ENCODE measurements at places on chromosomes 2 and 18. TPM values are rescaled to one million over a fixed set of nuclear protein-coding genes. Genes with fewer than 3 reads are reported as not detected.
A peak's percentile ranks its signal among the peaks of the same experiment; 100 is the strongest.

MAP3K19 gene
- total RNA-seq, result not detected

YPEL5 gene
- total RNA-seq, result 76.7 TPM

DNA sequence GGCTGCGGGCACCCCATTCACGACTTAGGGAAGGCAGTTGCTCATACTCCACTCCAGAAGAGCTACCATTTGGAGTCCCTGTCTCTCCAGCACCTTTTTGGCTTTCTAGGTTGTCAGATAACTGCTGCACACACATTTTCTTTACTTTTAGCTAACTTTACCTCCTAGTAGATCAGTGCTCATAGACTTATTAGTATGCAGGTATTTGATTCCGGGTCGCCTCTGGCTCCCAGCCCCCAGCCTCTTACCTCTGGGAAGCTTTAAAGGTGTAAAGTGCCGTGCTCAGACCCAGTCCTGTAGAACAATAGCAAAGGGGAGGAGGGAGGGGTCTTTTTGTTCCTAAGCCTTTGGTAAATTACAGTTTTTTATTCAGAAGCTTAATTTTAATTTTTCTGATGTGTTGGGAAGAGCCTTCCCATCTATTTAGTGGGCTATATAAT lies 102.9 kb downstream of the SPTBN1 start:
- no peak for DNase-seq

DNA sequence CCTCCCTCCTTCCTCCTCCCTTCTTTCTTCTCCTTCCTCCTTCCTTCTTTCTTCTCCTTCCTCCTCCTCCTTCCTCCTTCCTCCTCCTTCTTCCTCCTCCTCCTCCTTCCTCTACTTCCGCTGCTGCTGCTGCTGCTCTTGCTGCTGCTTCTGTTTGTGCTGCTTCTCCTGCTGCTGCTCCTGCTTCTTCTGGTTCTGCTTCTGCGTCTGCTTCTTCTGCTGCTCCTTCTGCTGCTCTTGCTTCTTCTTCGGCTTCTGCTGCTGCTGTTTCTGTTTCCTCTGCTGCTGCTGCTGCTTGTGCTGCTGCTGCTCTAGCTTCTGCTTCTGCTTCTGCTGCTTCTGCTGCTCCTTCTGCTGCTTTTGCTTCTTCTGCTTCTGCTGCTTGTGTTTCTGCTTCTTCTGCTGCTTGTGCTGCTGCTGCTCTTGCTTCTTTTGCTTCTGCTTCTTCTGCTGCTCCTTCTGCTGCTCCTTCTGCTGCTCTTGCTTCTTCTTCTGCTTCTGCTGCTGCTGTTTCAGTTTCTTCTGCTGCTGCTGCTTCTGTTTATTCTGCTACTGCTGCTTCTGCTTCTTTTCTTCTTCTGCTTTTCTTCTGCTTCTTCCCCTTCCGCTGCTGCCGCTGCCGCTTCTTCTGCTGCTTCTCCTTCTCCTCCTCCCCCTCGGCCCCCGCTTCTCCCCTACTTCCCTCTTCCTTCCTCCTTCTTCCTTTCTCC lies 8.6 kb downstream of the SNRNP27 start:
- DNase-seq, result no peak

DNA sequence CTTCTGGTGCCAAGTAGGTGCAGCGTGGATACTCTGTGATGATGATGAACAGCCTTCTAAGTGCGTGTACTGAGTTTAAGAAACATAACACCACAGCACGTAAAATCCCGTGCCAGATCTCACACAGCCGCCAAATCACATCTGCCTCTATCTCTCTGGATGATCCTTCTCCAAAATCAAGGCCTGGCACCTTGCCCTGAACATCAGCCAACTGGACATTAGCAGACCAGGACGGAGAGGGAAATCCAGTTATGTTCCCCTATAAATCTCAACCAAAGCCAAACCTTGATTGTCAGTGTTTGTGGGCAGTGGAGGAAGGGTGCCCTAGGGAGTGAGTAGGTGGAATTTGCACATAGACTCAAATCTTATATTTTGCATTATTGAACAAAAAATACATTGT lies 164.3 kb downstream of the MIB1 start:
- no peak for DNase-seq

DNA sequence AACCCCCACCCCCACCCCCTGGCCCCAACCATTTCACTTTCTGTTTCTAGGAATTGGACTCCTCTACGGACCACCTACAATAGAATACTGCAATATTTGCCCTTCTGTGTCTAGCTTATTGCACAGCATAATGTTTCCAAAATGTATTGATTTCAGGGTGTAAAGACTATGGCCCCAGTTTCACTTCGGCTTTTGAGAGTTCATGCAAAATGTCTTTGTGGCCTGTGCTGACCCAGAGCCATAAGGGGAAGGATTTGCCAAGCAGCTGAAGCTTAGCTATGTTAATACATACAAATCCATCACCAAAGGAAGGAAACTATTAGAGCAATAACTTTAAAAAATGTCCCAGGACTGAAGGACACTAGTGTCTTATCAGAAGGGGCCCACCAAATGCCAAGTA lies 11.2 kb upstream of the ATP9B start:
- DNase-seq, result no peak

AGXT gene
- 1.7 TPM for total RNA-seq

TRABD2A gene
- 0.60 TPM for total RNA-seq

LMAN1 gene
- 48.6 TPM for total RNA-seq

GRCh38 chr2:174051741-174052583 lies 86.8 kb upstream of the SP3 start:
- no peak for DNase-seq

DNA sequence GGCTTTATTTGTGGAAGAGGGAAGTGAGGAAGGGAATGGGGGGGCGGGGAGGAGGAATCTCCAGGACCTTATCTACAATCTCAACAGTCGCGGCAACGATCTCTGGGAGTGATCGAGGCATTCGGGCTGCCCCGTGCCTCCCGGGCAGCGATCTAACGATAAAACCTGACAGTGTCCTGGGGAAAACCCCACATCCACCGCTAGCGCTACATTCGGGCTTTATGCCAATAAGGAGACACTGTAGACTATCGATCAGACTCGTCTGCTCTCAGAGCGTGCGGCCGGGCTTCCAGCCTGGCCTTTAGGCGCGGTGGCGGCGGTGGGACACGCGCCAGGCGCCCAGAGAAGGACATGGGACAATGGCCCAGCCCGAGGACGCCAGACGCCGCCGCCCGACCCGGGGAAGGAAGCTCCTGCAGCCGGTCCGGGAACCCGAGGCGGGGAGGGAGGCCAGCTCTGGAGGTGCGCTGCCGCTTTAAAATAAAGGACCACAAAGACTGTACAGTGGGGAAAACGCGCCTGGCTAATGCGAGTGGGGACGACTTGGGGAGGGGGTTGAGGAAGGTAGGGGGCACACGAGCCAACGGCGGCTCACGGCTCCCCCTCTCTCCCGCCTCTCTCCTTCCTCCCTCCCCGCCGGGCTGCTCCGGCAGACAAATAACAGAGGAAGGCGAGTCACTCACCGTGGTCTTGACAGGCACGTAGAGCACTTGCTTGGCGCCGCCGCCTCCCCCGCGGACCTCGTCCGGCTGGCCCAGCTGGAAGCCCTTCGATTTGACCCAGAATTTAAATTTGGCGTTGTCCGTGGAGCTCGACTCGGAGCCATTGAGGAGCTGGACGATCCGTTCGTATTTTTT lies 2.2 kb downstream of the NOL4 start:
- DNase-seq, result no peak

- no peak for DNase-seq
Observed at GRCh38 chr2:109341355-109342255, 212.6 kb downstream of the SH3RF3 start.

DNA sequence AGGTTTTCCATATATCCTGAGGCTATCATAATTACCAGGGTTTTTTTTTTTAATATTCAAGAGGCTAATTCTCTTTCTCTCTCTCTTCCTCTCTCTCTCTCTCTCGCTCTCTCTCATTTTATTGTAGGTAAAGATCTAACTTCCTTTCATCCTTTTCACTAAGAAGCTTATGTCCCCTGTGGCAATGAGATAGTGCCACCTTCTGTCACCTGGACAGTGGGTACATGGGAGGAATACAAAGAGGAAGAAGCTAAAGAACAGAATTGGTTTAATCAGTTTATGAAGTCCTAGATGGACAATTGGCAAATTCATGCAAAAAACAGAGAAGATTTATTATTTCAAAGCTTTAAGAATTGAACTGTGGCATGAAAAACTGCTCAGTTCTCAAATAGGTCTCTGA lies 1582.3 kb upstream of the TMEFF2 start:
- DNase-seq, result no peak

- DNase-seq, result no peak
Observed at GRCh38 chr2:84631985-84632384, 115.7 kb downstream of the DNAH6 start.

DNA sequence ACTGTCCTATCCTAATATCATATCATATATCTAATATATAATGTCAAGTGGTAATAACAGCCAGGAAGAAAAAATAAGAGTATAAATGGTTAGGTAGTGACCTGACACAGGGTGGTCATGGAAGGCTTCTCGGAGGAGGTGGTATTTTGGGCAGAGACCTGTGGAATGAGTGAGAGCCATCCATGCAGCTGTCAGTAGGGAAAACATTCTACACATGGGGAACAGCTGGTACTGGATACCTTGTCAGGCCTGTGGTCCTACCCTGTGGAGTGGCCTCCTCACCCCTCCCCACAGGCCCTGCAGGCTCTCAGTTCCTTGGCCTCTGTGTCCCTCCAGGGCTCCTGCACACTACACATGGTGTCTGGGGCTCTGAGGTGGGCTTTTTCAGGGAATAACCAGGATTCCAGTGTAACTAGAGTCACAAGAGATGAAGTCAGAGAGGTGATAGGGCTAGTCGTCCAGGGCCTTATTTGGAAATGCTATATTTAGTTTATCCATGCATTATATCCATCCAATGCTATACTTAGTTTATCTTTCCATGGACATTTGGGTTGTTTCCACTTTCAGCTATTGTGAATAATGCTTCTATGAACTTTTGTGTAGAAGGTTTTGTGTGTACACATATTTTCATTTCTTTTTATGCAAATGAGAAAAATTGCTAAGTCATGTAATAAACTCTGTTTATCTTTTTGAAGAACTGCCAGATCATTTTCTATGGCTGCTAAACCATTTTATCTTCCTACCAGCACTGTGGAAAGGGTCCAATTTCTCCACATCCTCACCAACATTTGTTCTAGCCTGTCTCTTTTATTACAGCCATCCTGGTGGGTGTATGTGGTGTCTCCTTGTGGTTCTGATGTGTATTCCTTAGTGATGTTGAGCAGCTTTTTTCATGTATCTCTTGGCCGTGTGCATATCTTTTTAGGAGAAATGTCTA lies 75.6 kb downstream of the TPGS2 start:
- DNase-seq, result no peak

GRCh38 chr2:47008381-47009252 lies 93.0 kb upstream of the MCFD2 start:
- no peak for DNase-seq

GRCh38 chr2:20071397-20072383 lies 20.3 kb upstream of the LAPTM4A start:
- DNase-seq, result peak; percentile 37

GRCh38 chr2:43228321-43228751 lies 1.9 kb upstream of the ZFP36L2 start:
- no peak for DNase-seq

ZNF532 gene
- total RNA-seq, result 97.6 TPM

GRCh38 chr2:240340361-240340761 lies 95.1 kb upstream of the GPC1 start:
- no peak for DNase-seq

- DNase-seq, result no peak
Observed at GRCh38 chr2:27262379-27263286, at the start of gene SLC30A3. TSS of gene SLC30A3 (minus strand) at chr2:27263047. CDS start at chr2:27262906, 141 bp downstream.

POTEJ gene
- not detected for total RNA-seq

LGALSL gene
- total RNA-seq, result 3.8 TPM

DNA sequence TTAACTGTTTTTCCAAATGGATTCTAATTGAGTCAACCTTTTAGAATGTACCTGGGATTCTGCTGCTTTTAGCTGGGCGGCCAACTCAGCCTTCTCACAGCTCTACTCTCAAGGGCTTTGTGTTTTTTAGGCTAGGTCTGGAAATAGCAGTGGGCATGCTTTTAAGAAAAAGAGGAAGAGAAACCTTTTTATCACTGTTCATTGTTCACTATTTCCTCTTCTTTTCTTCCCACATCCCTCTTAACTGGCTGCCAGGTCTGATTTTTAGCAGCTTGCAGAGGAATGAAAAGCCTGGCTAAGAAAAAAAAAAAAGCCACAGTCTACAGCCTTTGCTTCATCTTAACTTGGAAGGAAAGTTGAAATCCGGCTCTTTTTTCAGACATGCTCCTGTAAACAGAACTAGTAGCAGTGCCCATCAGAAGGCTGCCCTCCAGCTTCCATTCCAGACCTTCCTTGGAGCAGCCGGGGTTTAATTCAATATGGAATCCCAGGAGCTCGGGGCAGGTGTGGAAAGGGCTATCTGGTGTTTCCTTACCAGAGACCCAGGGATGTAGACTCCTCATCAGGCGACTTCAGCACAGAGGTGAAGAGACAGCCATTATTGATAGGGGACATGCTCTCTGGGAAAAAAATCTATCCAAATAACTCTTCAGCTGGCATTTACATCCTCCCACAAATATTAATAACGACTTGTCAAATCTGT lies 230.7 kb downstream of the MYO3B start:
- DNase-seq, result no peak

SLC11A1 gene
- total RNA-seq, result 5.4 TPM

- DNase-seq, result no peak
Observed at GRCh38 chr18:31229829-31230228, 67.2 kb upstream of the DSC1 start.

DNA sequence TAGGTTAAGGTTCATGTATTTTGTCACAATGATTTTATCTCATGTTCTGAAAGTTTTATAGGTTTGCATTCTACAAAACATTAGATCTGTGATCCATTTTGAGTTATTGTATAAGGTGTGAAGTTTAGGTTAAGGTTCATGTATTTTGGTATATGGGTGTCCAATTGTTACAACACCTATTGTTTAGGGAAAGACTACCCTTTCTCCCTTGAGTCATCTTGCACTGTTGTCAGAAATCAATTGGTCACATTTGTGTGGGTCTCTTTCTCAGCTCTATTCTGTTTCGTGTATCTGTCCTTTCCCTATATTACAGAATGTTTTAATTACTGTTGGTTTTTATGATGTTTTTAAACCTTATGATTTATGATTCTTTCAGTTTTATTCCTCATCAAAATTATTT lies 192.3 kb downstream of the MCFD2 start:
- DNase-seq, result no peak

DNA sequence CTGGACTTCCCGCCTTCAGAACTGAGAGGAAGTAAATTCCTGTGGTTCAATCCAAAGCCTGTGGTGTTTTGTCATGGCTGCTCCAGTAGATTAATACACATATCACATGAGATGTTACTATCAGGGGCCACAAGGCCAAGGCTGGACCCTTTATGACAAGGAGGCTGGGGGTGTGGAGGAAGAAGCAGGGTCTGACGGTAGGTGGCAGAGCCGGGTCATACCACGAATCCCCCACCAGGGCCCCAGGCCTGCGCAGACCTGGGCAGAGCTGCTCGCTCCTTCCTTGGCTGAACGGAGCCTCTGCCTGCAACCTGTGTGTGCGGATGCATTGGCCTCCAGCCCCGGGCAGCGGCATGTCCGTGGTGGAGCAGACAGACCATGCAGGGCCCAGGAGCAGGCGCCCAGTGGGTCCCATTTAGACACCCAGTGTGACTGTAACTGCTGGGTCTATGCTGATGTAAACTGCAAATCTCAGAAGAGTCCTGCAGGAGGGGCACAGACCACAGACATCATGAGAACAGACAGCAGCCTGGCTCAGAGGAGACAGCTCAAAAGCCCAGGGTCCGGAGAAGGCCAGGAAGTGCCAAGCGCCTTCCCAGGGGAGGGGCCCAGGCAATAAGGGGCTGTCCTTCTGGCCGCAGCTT lies 155.2 kb downstream of the PXDN start:
- no peak for DNase-seq

CXCR1 gene
- 0.53 TPM for total RNA-seq

CPS1 gene
- total RNA-seq, result 2.8 TPM

CHRNA1 gene
- 93.1 TPM for total RNA-seq

POTEI gene
- not detected for total RNA-seq

NAT8 gene
- not detected for total RNA-seq

ABHD1 gene
- total RNA-seq, result 2.3 TPM

Measured in gastrocnemius medialis (tissue), 4 donors.